ENCODE measurements at places on chromosomes 2 and 18.
A peak's percentile ranks its signal among the peaks of the same experiment; 100 is the strongest.

GRCh38 chr18:63301434-63301833, 18.1 kb downstream of the BCL2 start:
- no peaks in the 10 kb centered on the region for H3K36me3 ChIP-seq
- H3K4me1 ChIP-seq, result peaks cover 26% of the 10 kb centered on the region
- H3K27ac ChIP-seq, result peak overlapping the region; percentile 68
- H3K4me3 ChIP-seq, result no peak overlapping the region

- H3K4me1 ChIP-seq, result peaks cover 19% of the 10 kb centered on the region
- H3K36me3 ChIP-seq, result no peaks in the 10 kb centered on the region
- no peak for DNase-seq
- H3K4me3 ChIP-seq, result no peak overlapping the region
Observed at GRCh38 chr18:76687304-76687962, 134.9 kb upstream of the ZNF236 start.

- peaks cover 4% of the 10 kb centered on the region for H3K4me1 ChIP-seq
- no peaks in the 10 kb centered on the region for H3K27me3 ChIP-seq
- H3K36me3 ChIP-seq, result no peaks in the 10 kb centered on the region
- no peak overlapping the region for H3K4me3 ChIP-seq
- no peak for DNase-seq
- no peak overlapping the region for H3K27ac ChIP-seq
Observed at GRCh38 chr2:217448860-217449259, 553.9 kb downstream of the TNS1 start.

- no peaks in the 10 kb centered on the region for H3K36me3 ChIP-seq
- H3K27me3 ChIP-seq, result no peaks in the 10 kb centered on the region
- H3K4me3 ChIP-seq, result no peak overlapping the region
- no peaks in the 10 kb centered on the region for H3K4me1 ChIP-seq
- no peak overlapping the region for H3K27ac ChIP-seq
- DNase-seq, result no peak
Observed at GRCh38 chr2:16853088-16853487, 187.5 kb upstream of the CYRIA start.

- peak overlapping the region; percentile 40 for H3K4me3 ChIP-seq
- DNase-seq, result no peak
- H3K27ac ChIP-seq, result no peak overlapping the region
- H3K36me3 ChIP-seq, result no peaks in the 10 kb centered on the region
Observed at GRCh38 chr2:24402242-24403097, 42.1 kb upstream of the ITSN2 start.

DNA sequence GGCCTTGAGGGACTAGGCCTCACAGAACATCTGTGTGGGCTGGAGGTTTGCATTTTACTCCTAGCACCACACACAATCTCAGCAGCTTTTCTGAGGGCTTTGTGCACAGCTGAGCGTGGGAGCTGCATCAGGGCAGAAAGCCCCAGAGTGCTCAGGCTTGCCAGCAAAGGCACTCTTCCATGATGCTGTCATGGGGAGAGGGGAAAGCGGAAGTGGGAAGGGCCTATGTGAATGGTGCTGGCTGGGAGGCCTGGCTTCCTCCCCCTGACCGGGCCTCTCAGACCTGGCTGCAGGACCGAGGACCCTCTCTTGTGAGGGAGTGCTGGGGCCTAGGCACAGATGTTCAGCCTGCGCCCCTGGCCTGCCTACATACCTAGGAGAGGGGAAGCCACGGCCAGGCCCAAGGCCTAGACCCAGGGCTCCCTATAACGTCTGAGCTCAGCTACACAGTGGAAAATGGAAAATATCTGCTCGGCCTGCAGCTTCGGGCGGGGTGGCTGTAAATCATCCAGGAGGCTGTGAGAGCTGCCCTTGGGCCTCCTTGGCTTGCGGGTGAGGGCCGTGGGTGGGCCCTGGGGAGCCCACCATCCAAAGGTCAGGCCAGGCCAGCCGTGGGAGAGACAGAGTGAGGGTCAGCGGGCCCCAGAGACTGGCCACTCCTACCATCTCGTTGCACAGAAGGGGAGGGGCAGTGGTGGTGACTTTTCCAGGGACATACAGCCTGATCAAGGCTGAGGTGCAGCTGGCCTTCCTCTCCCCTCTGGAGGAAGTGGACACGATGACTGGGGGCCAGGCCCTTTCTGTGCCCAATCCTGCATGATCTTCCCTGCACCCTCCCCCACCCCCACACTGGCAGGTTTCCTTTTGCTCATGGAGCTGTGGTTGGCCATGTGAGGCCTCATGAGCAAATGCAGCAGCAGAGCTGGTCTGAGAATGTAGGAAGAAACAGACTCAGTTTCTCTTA, 22.8 kb downstream of the GLI2 start:
- H3K4me3 ChIP-seq, result no peak overlapping the region
- DNase-seq, result peak; percentile 81
- no peaks in the 10 kb centered on the region for H3K36me3 ChIP-seq
- H3K4me1 ChIP-seq, result peaks cover 53% of the 10 kb centered on the region

- no peaks in the 10 kb centered on the region for H3K36me3 ChIP-seq
- no peak for DNase-seq
- no peak overlapping the region for H3K4me3 ChIP-seq
Observed at GRCh38 chr2:230939691-230940470, 14.8 kb upstream of the GPR55 start.

GRCh38 chr2:241316825-241317224, 1.1 kb downstream of the SEPTIN2 start:
- H3K27me3 ChIP-seq, result no peaks in the 10 kb centered on the region
- peak overlapping the region; percentile 90 for H3K4me3 ChIP-seq
- peaks cover 33% of the 10 kb centered on the region for H3K4me1 ChIP-seq
- no peaks in the 10 kb centered on the region for H3K36me3 ChIP-seq
- peak overlapping the region; percentile 98 for H3K27ac ChIP-seq
- no peak for DNase-seq

DNA sequence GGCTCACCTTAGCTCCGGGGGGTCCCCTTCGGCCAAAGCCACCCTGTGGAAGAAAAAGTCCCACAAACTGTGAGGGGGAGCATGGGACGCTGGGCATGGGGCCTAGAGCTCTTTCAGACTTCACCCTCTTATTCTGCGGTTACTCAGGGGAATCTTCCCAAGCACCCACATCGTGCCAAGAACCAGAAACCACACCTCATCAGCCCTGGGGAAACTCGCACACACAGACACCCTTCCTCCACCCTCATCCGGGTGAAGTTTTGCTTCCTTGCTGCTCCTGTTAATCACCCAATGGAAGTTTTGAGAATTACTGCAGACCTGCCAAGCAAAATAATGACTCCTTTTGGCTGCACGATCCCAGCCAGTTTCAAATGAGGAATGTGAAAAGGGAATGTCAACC, 59.1 kb downstream of the COL6A3 start:
- peaks cover 7% of the 10 kb centered on the region for H3K4me1 ChIP-seq
- DNase-seq, result no peak
- no peak overlapping the region for H3K27ac ChIP-seq
- no peaks in the 10 kb centered on the region for H3K27me3 ChIP-seq
- H3K4me3 ChIP-seq, result no peak overlapping the region

- H3K4me3 ChIP-seq, result no peak overlapping the region
- DNase-seq, result no peak
- H3K27me3 ChIP-seq, result no peaks in the 10 kb centered on the region
- H3K27ac ChIP-seq, result no peak overlapping the region
Observed at GRCh38 chr2:72109904-72110303, 37.8 kb downstream of the CYP26B1 start.

DNA sequence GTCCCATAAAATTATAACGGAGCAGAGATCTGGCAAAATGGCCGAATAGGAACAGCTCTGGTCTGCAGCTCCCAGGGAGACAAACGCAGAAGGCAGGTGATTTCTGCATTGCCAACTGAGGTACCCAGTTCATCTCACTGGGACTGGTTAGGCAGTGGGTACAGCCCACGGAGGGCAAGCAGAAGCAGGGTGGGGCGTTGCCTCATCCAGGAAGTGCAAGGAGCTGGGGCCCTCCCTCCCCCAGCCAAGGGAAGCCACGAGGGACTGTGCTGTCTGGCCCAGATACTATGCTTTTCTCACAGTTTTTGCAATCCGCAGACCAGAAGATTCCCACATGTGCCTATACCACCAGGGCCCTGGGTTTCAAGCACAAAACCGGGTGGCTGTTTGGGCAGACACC, 22.8 kb downstream of the ICA1L start:
- H3K27ac ChIP-seq, result no peak overlapping the region
- H3K4me1 ChIP-seq, result no peaks in the 10 kb centered on the region
- no peaks in the 10 kb centered on the region for H3K36me3 ChIP-seq
- H3K27me3 ChIP-seq, result no peaks in the 10 kb centered on the region

GRCh38 chr2:96146881-96147592, 1.8 kb upstream of the DUSP2 start:
- H3K27ac ChIP-seq, result no peak overlapping the region
- H3K36me3 ChIP-seq, result no peaks in the 10 kb centered on the region
- H3K27me3 ChIP-seq, result no peaks in the 10 kb centered on the region
- DNase-seq, result no peak
- H3K4me1 ChIP-seq, result peaks cover 33% of the 10 kb centered on the region
- H3K4me3 ChIP-seq, result no peak overlapping the region

- no peak for DNase-seq
- no peaks in the 10 kb centered on the region for H3K4me1 ChIP-seq
- H3K27ac ChIP-seq, result no peak overlapping the region
- H3K27me3 ChIP-seq, result no peaks in the 10 kb centered on the region
Observed at GRCh38 chr2:208392300-208392699, 14.3 kb upstream of the PTH2R start.

GRCh38 chr18:40048886-40049650, 1906.0 kb upstream of the PIK3C3 start:
- DNase-seq, result no peak
- H3K27me3 ChIP-seq, result no peaks in the 10 kb centered on the region

DNA sequence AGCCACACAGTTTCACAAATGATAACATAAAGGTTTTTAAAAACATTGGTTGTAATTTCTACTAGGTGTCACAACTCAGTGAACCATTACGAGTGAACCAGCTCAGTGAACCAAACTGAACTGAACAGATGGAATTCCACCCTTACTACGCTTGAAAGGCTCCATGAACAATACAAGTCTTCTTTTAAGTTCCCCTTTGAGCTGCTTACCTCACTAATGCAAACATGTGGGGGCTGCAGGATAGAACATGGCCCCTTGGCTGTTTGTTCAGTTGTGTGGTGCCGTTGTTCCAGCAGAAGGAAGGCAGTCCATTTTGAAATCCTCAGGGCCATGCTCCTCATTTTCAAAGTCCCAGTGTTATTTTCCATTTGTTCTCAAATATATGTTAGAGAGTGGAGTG, 30.7 kb upstream of the KLHL14 start:
- H3K4me3 ChIP-seq, result no peak overlapping the region
- no peak for DNase-seq
- no peaks in the 10 kb centered on the region for H3K27me3 ChIP-seq
- H3K36me3 ChIP-seq, result no peaks in the 10 kb centered on the region
- no peak overlapping the region for H3K27ac ChIP-seq

DNA sequence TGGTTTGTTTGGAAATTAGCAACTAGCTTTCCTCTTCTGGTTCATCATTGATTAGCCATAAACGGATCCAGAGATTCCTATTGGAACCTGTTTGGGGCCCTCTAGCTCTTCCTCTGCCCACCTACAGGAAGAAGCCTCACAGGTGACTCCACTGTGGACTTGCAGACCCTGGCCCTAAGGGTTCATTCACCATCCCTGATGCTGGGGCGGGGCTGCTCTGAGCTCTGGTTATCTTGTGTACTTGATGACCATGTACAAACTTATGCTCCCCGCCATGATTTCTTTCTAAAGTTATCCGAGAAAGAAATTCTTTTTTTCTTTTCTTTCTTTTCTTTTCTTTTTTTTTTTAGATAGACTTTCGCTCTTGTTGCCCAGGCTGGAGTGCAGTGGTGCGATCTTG, 33.9 kb upstream of the INHBB start:
- no peaks in the 10 kb centered on the region for H3K36me3 ChIP-seq
- H3K4me3 ChIP-seq, result no peak overlapping the region
- DNase-seq, result no peak
- H3K4me1 ChIP-seq, result peaks cover 9% of the 10 kb centered on the region

DNA sequence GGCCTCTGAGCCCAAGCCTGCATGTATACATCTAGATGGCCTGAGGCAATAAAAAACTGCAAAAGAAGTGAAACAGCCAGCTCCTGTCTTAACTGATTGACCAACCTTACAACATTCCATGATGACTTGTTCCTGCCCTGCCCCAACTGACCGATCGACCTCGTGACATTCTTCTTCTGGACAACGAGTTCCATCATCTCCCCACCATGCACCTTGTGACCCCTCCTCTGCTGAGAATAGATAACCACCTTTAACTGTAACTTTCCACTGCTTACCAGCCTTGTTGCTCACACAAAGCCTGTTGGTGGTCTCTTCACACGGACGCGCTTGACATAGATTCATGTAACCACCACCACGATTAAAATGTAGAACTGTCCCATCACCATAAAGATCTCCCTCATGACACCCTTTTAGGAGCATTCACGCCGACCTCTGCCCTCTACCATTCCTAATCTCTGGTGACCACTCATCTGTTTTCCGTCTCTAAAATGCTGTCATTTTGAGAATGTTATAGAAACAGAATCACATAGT, 120.1 kb upstream of the REV1 start:
- H3K4me1 ChIP-seq, result no peaks in the 10 kb centered on the region
- H3K27me3 ChIP-seq, result no peaks in the 10 kb centered on the region
- H3K27ac ChIP-seq, result no peak overlapping the region
- no peak for DNase-seq

GRCh38 chr2:187404431-187405110, 43.5 kb downstream of the CALCRL start:
- no peak for DNase-seq
- no peaks in the 10 kb centered on the region for H3K36me3 ChIP-seq
- H3K27ac ChIP-seq, result peak overlapping the region; percentile 68
- no peaks in the 10 kb centered on the region for H3K4me1 ChIP-seq
- no peaks in the 10 kb centered on the region for H3K27me3 ChIP-seq

DNA sequence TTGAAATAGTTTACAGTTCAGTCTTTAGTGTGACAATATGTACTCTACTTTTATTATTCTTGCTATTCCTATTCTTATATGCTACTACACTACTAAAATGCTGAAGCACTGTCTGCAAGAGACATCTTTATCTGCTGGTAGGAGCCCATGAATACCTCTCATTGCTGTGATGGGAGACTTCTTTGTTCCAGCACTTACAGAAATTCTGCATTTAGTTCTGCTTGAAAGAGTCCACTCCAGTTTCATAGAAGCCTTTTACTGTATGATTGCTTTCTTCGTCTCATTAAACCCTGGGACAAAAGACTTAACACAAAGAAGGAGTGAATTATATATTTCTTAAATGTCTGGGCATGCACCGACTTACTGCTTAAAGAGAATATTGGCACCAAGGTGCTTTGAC, 272.7 kb downstream of the CD226 start:
- no peak for DNase-seq
- H3K27me3 ChIP-seq, result no peaks in the 10 kb centered on the region
- no peaks in the 10 kb centered on the region for H3K36me3 ChIP-seq
- H3K4me3 ChIP-seq, result no peak overlapping the region
- H3K27ac ChIP-seq, result no peak overlapping the region

GRCh38 chr2:69315160-69315761, 71.8 kb downstream of the GFPT1 start:
- peaks cover under 1% of the 10 kb centered on the region for H3K4me1 ChIP-seq
- H3K4me3 ChIP-seq, result no peak overlapping the region
- H3K36me3 ChIP-seq, result no peaks in the 10 kb centered on the region
- DNase-seq, result no peak

- H3K27me3 ChIP-seq, result no peaks in the 10 kb centered on the region
- H3K27ac ChIP-seq, result no peak overlapping the region
- H3K4me1 ChIP-seq, result no peaks in the 10 kb centered on the region
- H3K4me3 ChIP-seq, result no peak overlapping the region
Observed at GRCh38 chr2:185567940-185568339, 170.7 kb upstream of the FSIP2 start.

Data from testis (tissue), 5 donors.